ENCODE measurements at places on chromosomes 6 and 20.

DNA sequence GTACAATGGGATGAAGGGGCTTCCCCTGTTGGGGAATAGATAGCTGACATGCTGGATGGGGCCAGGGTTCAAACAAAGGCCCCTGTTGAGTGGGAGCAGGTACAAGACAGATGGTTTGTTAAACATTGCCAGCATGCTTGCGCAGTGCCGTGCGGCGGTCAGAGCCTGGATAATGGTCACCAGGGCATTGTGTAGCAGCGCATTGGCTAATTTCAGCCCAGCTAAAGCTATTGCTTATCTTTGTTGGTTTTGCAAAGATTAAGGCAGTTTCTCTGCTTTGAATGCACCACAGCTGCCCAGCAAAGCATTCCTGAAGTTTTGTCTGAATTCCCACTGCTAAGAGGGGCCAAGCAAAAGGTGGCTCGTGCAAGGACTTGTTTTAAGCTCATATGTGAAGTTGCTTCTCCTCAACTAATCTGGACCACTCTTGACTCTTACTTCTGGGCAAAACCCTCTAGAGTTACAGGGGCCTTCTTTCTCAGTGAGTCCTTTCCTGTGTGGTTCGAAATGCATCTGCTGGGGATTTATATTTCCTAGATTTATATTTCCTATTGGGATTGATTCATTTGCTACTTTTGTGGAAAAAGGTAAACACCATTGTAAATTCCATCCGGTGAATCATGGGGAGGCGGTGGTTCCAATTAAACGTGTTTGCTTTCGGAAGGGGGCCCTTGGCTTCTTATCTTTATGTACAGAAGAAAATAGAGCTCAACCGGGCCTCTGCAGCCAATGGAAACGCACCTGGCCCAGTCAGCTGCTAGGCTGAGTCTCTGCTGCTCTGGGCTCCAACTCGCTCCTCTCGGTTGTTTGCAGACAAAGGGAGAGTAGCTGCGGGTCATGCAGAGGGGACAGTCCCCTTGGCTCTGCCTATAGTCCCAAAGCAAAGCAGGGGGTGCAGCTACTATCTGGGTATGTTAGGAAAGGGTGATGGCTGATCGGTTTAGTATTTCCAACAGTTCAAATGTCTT is 72.1 kb downstream of the FOXA2 start:
- DNase-seq = no peak

DNA sequence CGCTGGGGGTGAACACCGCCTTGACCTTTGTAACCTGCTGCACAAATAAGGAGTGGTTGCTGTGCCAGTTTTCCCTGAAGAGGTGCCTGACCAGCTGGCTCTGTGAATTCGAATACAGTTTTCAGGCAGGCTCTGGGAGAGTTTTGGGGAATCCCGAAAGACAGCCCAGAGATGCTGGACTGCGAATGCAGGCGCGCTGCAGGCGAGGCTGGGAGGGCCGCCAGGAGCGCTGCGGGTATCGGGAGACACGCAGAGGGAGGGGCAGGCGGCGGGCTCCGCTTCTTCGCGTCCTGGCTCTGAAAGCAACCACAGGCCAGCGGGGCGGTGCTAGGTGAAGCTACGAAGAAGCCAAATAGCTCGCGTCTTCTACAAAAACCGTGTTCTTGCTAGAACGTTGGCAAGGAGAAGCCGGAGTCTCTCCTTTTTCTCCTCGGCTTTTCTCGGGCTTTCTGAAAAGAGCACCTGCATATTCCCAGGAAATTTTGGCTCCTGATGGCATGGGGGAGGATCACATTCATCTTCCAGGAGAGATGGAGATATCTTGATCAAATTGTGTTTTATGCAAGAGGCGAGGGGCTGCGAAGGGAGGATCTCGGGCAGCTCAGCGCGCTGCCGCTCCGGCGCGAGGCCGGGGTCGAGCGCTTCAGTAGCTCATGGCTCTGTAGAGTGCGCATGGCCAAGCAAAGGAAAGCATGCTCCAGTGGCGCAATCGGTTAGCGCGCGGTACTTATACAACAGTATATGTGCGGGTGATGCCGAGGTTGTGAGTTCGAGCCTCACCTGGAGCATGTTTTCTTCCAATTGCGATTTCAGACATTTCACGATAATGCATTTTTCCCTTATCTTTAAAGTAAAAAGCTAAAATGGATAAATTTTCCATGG is 158.1 kb upstream of the ZNF184 start:
- no peak for DNase-seq

- no peak for DNase-seq
These were observed 509.3 kb upstream of the CITED2 start for GRCh38 chr6:139883776-139884175.

DNA sequence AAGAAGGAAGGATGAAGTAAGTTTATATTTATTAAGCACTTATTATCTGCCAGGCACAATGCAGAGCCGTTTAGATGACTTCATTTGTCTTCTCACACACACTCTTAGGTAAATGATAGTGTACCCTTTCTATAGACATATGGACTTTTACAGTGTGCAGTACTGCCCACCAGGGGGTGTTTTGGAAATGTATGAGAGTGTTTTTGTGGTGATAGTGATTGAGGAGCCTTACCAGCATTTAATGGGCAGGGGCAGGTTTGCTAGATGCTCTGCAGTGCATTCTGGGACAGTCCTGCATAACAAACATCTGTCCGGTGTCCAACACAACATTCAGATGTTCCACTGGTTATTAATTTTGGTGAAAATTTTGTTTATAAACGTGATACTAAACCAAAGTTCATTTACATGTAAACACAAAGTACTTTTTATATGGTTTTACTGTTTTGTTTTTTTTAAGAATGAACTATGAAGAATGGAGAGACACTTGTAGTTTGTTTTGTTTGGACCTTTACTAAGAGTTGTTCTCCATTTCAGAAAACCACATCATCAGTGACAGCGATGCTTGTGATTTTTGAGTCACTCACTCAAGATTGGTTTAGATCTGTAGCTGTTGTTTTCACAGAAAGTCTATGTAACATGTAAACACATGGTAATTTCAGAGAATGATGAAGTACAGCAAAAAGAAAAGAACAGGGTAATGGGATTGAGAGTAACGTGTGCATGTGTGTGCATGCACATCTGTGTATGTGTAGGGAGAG is 19.9 kb downstream of the KCNS1 start:
- no peak for DNase-seq

- no peak for DNase-seq
These were observed 50.3 kb upstream of the SLC22A16 start for GRCh38 chr6:110526726-110527125.

GRCh38 chr20:19493794-19494495 is 264.1 kb upstream of the RIN2 start:
- no peak for DNase-seq

- DNase-seq = no peak
These were observed 55.3 kb upstream of the POPDC3 start for GRCh38 chr6:105235155-105235554.

DNA sequence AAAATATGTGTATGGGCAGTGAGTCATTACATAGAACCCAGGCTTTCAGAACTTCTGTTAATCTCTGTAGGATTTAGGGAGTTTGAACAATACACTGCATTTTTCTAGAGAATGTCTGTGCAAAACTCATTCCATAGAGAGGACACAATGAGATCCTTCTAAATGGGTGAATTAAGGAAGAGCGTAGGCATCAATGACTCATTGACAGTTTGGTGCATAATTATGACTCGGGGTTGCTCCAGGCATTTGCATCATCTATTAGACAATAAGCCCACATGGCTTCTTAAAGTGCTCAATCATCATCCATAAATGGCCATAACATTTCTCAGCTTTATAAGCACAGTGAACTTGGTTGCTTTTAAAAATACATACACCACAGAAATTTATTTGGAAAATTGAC is 625.5 kb downstream of the CDH26 start:
- no peak for DNase-seq

GRCh38 chr20:49786668-49787370 is 25.8 kb upstream of the SLC9A8 start:
- peak; percentile 54 for DNase-seq

DNA sequence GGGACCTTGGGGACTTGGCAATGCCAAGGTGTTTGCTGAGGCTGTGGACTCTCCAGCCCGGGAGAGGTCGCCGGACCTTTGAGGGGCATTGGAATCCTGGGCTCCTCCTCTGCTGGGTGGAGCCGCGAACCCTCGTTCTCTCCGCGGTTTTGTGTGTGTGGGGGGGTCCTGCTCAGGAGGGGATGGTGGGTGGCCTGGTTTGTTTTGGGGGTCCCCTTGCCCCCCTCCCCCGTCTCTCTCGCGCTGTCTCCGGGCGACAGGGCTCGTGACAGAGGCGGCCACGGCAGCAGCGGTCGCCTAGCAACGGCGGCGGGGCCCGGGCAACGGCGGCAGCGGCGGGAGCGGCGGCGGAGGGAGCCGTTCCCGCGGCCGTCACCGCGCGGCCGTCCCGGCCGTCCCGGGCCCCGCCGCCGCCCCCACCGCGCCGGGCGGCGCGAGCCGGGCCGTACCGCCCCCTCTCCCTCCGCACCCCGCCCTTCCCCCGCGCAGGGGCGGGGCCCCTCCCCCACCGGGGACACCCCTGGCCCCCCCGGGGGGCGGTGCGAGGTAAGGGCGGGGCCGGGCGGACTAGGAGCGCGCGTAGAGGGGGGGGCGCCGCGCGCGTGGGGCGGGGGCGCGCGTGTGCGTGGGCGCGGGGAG is 7.8 kb downstream of the SYNGAP1 start:
- DNase-seq = peak; percentile 64

- DNase-seq = no peak
These were observed 318.1 kb downstream of the CLIC5 start for GRCh38 chr6:45697605-45698004.

- DNase-seq = peak; percentile 76
These were observed at the start of gene NFATC2 for GRCh38 chr20:51542571-51543421. Gene NFATC2 (minus strand): TSS chr20:51542719. CDS start chr20:51542499, 220 bp downstream.

DNA sequence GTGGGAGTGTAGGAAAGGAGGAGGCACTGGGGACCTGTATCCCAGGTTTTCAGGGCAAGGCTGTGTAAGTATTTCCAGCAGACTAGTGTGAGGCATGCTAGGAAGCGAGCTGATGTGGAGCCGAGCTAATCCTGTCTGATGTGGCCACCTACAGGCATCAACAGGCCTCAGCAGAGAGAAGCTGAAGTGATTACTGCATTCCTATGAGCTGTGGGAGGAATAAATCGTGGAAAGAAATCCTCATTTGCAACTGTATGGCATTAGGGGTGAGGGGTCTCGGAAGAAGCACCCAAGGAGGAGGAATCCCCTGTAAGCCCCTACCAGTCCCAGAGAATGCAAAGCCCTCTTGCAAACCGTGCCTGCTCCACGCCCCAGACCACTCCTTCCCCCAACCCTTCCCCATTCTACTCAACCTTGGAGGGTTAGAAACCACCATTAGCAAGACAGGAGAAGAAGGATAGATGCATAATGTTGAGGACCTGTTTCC is 41.6 kb downstream of the C6orf15 start:
- DNase-seq = peak; percentile 76

DNA sequence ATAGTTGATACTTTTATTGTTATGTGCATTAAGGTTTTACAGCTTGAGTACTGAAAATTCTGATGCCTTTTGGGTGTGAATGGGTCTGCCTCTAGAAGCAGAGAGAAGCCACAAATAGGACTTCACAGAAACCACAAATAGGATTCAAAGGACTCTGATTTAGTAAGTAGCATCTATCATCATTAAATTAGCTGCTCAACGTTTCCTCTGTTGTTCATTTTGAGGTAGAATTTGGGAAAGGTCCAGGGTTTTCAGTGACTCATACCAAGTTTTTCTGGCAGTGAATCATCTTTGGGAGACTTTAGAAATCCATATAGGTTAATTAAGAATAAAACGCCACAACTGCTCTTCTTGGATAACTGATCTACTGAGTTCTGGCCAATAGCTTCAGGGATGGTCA is 105.1 kb downstream of the PHF3 start:
- no peak for DNase-seq

- DNase-seq = no peak
These were observed 30.7 kb downstream of the ADGRG6 start for GRCh38 chr6:142332393-142333098.

GRCh38 chr20:33604991-33605370 is 57.1 kb upstream of the C20orf144 start:
- no peak for DNase-seq

DNA sequence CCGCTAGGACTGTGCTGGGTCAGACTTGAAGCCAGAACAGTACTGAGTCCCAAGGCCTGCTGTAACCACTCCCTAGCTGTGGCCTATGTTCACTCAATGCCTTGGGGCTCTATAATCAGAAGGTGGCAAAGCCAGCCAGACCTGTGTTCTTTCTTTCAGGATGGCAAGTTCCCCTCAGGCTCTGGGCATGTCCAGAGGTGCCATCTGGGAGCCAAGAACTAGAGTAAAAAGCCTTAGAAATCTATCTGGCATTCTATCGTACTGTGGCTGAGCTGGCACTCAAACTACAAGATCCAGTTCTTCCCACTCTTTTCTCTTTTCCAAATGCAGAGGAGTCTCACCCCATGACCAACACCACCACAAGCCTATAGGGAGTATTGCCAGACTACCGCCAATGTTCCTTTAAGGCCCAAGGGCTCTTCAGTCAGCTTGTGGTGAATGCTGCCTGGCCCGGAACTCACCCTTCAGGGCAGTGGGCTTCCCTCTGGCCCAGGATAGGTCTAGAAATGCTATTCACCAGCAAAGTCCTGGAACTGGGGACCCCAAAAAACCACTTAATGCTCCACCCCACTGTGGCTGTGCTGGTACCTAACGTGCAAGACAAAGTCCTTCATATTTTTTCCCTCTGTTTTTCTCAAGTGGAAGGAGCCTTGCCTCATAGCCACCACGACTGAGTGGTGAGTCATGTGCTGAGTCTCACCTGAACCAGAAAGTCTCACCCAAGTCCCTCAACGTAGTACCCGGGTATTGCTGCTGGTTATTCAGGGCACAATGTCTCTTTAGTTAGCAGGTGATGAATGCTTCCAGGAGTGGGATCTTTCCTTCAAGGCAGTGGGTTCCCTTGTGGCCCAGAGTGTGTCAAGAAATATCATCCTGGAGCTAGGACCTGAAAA is 8.6 kb upstream of the SIRPB2 start:
- no peak for DNase-seq

DNA sequence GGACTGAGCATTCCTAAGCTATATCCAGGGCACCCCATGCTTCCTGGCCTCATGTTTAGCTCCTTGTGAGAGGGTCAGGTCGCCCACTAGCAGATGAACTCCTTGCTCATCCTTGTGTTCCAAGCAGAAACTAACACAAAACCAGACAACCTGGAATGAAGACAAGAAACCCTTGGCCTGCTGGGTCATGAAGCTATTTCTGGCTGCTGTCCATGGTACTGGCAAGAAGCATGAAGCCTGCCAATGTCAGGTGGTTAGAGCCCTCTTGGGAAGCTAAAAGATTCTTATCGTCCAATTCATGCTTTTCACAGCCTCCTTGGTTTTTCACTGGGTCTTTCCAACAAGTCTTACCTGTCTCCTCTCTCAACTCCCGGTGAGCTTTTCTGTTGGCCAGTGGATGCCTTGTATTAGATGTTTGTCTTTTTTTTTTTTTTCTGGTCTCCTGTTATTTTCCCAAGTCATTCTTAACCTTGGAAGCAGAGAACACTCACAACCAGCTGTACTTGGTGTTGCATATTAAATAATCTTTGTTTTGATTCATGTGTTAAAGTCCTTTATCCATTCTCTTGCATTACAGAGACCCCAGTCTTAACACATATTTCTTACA is 180.3 kb downstream of the ANKRD60 start:
- peak; percentile 75 for DNase-seq

- DNase-seq = peak; percentile 73
These were observed 291.8 kb downstream of the BMP7 start for GRCh38 chr20:56974499-56975250.
